ENCODE measurements at places on chromosomes 13 and 19. TPM values are rescaled to one million over a fixed set of nuclear protein-coding genes. Genes with fewer than 3 reads are reported as not detected.

GRCh38 chr13:20977394-20977793, 74.8 kb upstream of the XPO4 start:
- no peak for DNase-seq

GRCh38 chr19:10379880-10380312, 476 bp downstream of the TYK2 start:
- no peak for DNase-seq

GRCh38 chr19:56690670-56691069, 19.1 kb upstream of the ZNF835 start:
- DNase-seq = no peak

GRCh38 chr19:17135001-17135853, 59.6 kb downstream of the MYO9B start:
- peak; percentile 94 for DNase-seq

N4BP2L2 gene
- 49.3 TPM for polyA plus RNA-seq

LHFPL6 gene
- 8.3 TPM for polyA plus RNA-seq

EFNB2 gene
- 6.8 TPM for polyA plus RNA-seq

COMMD6 gene
- 334 TPM for polyA plus RNA-seq

Data from spleen (tissue), 13 donors.